ENCODE measurements at places on chromosomes 2 and 18.

GRCh38 chr18:13370995-13371625 lies 152.6 kb downstream of the LDLRAD4 start:
- no peak for DNase-seq

- no peak for DNase-seq
Measured at GRCh38 chr2:223969856-223970255, 12.6 kb downstream of the MRPL44 start.

DNA sequence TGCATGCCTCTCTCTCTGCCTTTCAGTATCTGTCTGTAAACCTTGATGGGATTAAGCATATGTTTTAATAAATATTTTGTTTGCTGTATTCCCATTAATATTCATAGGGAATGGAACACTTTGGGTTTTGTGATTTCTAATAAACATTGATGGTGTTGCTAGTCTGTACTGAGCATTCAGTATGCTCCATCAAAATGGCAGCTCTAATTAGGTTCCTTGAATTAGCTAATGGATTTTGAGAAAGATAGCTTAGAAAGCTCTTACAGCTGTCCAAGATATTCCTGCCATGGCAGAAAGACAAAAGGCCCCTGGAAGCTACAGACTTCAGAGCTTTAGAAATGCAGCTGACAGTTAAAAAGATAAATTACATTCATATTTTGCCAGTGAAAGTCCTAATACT lies 199.2 kb upstream of the NRP2 start:
- no peak for DNase-seq

DNA sequence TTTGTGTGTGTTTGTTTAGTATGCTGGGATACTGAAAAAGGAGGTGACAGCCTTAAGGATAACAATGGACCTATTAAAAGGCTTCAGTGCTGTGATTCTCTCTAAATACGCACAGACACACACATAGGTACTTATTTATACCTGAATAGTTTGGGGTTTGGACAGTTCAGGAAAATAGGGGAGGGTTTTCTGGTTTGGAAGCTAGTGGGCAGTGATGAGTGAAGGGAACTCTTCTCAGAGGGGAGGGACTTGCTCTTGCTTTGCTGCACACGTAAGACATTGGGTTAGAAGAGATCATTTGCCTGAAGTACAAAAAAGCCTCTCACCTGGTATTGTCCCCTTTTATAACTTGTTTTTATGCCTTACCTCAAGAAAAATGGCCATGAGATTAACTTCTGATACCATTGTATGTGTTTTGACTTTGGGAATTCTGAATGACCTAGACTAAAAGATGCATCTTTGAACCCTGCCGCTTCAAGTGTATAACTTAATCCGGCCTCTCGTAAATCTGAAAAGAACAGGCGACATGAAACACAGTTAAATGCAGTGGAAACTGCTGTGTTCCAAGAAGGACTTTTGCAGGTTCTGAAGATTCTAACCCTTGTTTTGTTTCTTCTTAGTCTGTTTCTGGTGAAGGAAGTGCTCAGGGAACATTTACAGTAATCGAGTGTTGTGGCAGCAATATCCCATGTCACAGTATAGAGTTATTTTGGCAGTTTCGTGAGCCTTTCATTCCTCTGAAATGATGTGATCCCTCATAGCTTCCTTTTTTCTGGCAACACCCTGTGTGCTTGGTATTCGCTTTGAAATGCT lies 2.5 kb downstream of the CRIM1 start:
- DNase-seq = no peak

DNA sequence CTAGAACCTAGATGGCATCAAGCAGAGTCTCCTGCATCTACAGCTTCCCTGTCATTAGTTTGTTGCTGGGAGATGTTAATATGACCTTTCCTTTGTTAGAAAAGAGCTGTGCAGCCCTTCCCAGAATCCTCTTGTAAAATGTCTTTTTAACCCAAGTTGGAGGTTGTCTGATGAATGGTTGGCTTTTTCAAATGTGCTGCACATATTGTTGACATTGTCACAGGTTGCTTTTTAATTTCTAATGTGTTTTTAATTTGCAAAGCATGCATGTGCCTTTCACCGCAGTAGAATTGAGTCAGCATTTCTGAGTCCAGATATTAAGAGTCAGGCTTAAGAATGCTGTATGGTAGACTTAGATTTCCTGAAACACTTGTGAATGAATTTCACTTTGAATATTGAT lies 120.8 kb downstream of the GREB1L start:
- no peak for DNase-seq

Measured in stimulated activated CD4-positive, alpha-beta T cell treated with anti-CD3 and anti-CD28 coated beads, Interleukin-12 subunit alpha, Interleukin-12 subunit beta, amount 100 ng/mL, for 24 hours (primary cell).